ENCODE measurements at places on chromosomes 6 and 20. TPM values are rescaled to one million over a fixed set of nuclear protein-coding genes. Genes with fewer than 3 reads are reported as not detected.

- DNase-seq = no peak
Observed at GRCh38 chr20:64160526-64161355, 3.5 kb upstream of the MYT1 start.

- no peak for DNase-seq
Observed at GRCh38 chr6:167200806-167201205, 43.0 kb upstream of the GPR31 start.

DNA sequence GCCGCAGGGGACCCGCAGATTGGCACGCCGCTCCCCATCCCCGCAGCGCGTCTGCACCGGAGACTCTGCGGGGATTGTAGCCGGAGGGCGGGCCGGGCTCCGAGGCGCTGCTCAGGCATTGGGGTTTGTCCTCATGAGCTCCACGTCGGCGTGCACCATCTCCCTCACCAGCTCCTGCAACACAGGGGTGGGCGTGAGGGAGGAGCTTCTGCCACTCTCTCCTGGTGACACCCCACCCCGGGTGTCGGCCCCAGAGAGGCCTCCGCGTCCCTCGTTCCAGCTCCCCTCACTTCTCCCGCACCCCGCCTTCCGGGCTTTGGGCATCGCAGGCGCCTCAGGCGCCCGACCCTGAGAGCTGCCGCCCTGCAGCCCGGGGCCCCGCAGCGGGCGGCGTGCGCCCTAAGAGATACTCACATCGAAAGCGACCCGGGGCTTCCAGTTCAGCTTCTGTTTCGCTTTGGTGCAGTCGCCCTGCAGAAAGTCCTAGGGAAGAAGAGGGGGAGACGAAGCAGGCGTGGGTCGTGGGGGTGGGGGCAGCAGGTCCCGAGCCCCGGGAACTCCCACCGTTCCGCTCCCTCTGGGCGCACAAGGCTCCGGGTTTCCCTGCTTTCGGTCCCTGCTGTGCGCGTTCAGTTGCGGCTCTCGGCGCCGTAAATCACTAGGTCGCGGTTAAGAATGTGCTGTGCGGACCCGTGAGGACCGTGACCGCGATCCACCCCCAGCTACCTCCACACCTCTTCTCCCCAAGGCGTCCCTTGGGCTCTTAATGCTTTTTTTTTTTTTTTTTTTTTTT, 14.5 kb downstream of the FOXC1 start:
- DNase-seq = no peak

- no peak for DNase-seq
Observed at GRCh38 chr20:10747019-10747418, 73.2 kb upstream of the JAG1 start.

DNA sequence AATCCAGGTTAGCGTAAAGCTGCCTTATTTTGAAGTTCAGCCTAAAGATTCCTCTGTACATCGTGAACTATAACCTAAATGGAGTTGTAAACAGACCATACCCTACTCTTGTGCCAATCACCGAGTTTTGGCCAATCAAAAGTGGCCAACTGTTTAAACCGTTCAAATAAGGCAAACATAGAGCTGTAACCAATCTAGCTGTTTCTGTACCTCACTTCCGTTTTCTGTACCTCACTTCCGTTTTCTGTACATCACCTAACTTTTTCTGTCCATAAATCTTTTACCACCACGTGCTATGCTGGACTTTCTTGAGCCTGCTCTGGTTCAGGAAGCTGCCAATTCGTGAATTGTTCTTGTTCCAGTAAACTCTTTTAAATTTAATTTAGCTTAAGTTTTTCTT, 39.7 kb downstream of the LBP start:
- no peak for DNase-seq

DNA sequence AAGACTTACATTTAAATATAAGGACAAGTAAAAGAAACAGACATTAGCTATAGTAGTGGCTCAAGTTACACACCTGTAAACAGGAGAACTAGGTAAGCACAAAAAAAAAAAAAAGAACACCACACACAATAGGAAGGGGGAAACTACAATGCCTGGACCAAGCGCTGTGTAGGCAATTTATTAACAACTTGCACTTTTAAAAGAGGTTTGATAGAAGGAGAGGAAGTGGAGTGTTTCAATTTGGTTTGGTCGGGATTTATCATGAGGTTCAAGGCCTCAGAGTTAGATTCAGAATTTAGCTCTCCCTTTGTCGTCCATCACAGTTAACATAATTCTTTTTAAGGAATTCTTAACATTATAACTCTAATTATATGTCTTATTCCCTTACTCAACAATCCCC, 1.1 kb upstream of the USP49 start:
- DNase-seq = no peak

DNA sequence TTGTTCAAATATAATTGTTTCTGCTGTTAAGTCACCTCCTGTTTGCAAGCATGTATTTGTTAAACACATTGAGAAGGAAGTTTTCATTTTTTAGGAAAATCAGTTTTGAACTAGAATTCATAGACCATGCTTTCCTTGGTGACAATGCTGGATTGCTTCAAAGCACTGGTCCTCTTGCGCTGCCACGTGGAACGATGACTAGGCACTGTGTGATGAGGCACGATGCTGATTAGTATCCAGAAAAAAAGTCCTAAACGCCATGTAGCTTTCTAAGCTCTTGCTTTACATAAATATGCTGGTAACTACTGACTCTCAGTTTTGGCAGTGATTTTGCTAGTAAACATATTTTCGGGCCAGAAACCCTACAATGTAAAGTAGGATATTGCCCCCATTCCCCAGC, 11.1 kb upstream of the EXOC2 start:
- no peak for DNase-seq

GRCh38 chr6:53536561-53536960, 8.3 kb downstream of the GCLC start:
- no peak for DNase-seq

DNA sequence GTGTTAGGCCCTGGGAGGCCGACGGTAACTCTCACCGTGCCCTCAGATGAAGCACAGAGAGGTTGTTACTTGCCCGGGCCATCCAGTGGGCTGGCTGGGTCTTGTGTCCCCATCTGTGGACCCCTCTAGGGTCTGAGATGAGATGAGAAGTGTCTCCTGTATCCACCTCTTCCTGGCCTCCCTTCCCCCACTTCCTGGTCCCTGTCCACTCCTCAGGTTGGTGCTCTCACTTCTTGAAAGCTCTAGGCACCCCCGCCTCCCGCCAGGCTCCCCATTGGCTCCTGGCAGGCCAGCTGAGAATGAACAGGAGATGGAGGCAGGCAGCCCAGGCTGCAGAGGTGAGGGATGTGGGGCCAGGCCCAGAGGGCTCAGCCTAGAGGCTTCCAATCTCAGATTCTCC, 1.5 kb downstream of the MMP24OS start:
- DNase-seq = no peak

DNA sequence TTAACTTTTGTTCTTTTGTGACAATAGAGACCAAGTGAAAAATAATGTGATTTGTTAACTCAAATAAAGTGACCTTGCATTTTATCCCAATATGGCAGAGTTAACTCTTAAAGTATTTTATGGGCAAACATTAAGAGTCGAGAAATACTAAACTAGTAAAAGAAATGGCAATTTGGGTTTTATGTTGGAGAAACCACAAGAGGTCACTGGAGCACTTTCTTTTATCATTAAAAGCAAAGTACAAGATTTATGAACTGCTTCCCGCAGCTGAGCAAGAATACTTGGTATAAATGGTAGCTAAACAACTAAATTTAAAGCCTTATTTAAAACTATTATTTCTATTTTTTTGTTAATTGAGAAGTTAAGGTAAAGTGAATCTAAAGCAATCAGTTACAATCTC, 33.5 kb upstream of the MCM9 start:
- DNase-seq = no peak

- no peak for DNase-seq
Observed at GRCh38 chr20:10177326-10177725, 41.3 kb upstream of the SNAP25 start.

GRCh38 chr6:25564943-25565342, 87.1 kb upstream of the SCGN start:
- no peak for DNase-seq

GRCh38 chr20:14488212-14488611, 150.8 kb upstream of the FLRT3 start:
- no peak for DNase-seq

GRCh38 chr6:40860443-40860842, 178.6 kb downstream of the UNC5CL start:
- DNase-seq = no peak

DNA sequence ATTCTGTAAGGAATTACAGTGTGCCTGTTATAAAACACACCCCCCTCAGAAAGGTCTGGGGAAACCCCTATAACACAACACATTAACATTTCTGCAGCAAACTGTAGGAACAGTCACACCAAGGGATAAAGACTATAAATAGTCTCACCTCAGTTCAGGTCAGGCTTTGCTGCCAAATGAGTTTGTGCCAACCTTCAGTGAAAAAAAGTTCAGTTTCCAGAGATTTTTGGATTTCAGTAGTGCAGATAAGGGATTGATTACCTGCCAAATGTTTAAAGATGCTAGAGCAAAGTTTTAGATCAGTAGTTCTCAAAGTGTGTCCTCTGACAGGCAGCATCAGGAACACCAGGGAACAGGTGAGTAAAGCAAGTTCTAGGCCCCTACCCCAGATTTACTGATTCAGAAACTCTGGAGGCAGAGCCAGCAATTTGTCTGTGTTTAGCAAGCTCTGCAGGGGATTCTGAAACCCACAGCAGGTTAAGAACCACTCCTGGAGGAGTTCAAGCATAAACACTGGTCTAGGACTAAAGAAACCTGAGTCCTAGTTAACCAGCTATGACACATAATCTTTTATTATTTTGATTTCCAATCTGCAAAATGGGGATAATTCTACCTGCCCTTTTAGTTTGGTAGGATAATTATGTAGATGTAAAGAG, 111.0 kb downstream of the RCAN2 start:
- no peak for DNase-seq

- DNase-seq = no peak
Observed at GRCh38 chr6:36241728-36242127, 28.1 kb upstream of the PNPLA1 start.

- DNase-seq = no peak
Observed at GRCh38 chr6:150685860-150686259, 86.2 kb downstream of the PLEKHG1 start.

DNA sequence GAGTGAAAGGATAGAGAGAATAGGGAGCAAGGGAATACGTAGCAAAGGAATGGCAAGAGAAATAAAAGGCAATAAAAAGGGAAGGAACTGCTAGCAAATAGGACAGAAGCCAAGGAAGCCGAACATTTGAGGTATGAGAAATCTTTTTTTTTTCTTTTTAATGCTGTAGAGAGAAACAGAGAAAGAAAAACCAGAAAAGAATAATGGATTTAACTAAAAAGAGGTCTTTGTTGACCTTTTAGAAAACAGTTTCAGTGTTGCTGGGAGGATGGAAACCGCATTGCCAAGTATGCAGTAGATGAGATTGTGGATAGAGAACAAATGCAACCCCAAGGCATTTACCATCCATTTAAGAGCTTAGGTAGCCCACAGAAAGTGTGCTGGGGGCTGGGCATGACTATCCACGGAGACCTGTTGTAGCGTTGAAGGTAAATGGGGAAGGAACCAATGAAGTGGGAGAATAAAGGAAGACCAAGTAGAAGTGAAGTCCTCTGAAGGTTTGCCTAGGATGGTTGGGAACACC, 23.3 kb upstream of the C6orf62 start:
- no peak for DNase-seq

GRCh38 chr6:105460860-105461259, 58.0 kb upstream of the PREP start:
- DNase-seq = no peak

RIPPLY2 gene
- total RNA-seq = not detected

BPIFA2 gene
- not detected for total RNA-seq

ZSCAN12 gene
- total RNA-seq = 3.6 TPM

WFDC5 gene
- not detected for total RNA-seq

SCUBE3 gene
- 0.53 TPM for total RNA-seq

GMNN gene
- total RNA-seq = 49.5 TPM

LAMA2 gene
- 1.8 TPM for total RNA-seq

BCL2L1 gene
- total RNA-seq = 81.2 TPM

PRL gene
- not detected for total RNA-seq

ADGRB3 gene
- total RNA-seq = not detected

HUS1B gene
- 0.73 TPM for total RNA-seq

ATAT1 gene
- 2.6 TPM for total RNA-seq

TNXB gene
- 0.21 TPM for total RNA-seq

SLC24A3 gene
- not detected for total RNA-seq

LY6G5C gene
- total RNA-seq = 0.88 TPM
